CD4-positive, alpha-beta T cell (primary cell): ENCODE measurements at places on chromosomes 7 and 10. TPM values are rescaled to one million over a fixed set of nuclear protein-coding genes. Genes with fewer than 3 reads are reported as not detected.
A peak's percentile ranks its signal among the peaks of the same experiment; 100 is the strongest.

GRCh38 chr10:74290708-74291107, 139.7 kb downstream of the ADK start:
- no peak overlapping the region for H3K4me3 ChIP-seq
- H3K27ac ChIP-seq, result no peak overlapping the region
- no peak for DNase-seq
- H3K36me3 ChIP-seq, result no peaks in the 10 kb centered on the region
- no peaks in the 10 kb centered on the region for H3K27me3 ChIP-seq

The SCART1 gene
- total RNA-seq, result 5.0 TPM

The LANCL2 gene
- 7.1 TPM for total RNA-seq

The CYP3A7 gene
- total RNA-seq, result not detected

- no peak overlapping the region for H3K4me3 ChIP-seq
- H3K4me1 ChIP-seq, result no peaks in the 10 kb centered on the region
- H3K36me3 ChIP-seq, result no peaks in the 10 kb centered on the region
- no peaks in the 10 kb centered on the region for H3K27me3 ChIP-seq
Observed at GRCh38 chr7:82722946-82723345, 279.4 kb upstream of the CACNA2D1 start.

- H3K36me3 ChIP-seq, result no peaks in the 10 kb centered on the region
- H3K27me3 ChIP-seq, result no peaks in the 10 kb centered on the region
- DNase-seq, result no peak
Observed at GRCh38 chr7:105797652-105798051, 78.7 kb downstream of the ATXN7L1 start.

The ITPRID1 gene
- not detected for total RNA-seq

The ANKRD7 gene
- not detected for total RNA-seq

The CAV2 gene
- total RNA-seq, result not detected

The NXPH1 gene
- not detected for total RNA-seq

The GIMAP2 gene
- total RNA-seq, result 65.1 TPM

The IFIT2 gene
- total RNA-seq, result 36.9 TPM

GRCh38 chr7:91043924-91044645, 220.1 kb upstream of the FZD1 start:
- H3K36me3 ChIP-seq, result no peaks in the 10 kb centered on the region
- H3K4me1 ChIP-seq, result no peaks in the 10 kb centered on the region
- H3K27me3 ChIP-seq, result no peaks in the 10 kb centered on the region
- no peak overlapping the region for H3K27ac ChIP-seq

GRCh38 chr10:73639286-73639685, 2.0 kb downstream of the MYOZ1 start:
- H3K4me3 ChIP-seq, result no peak overlapping the region
- peaks cover 11% of the 10 kb centered on the region for H3K4me1 ChIP-seq
- no peaks in the 10 kb centered on the region for H3K36me3 ChIP-seq

The DNA2 gene
- total RNA-seq, result 3.7 TPM

DNA sequence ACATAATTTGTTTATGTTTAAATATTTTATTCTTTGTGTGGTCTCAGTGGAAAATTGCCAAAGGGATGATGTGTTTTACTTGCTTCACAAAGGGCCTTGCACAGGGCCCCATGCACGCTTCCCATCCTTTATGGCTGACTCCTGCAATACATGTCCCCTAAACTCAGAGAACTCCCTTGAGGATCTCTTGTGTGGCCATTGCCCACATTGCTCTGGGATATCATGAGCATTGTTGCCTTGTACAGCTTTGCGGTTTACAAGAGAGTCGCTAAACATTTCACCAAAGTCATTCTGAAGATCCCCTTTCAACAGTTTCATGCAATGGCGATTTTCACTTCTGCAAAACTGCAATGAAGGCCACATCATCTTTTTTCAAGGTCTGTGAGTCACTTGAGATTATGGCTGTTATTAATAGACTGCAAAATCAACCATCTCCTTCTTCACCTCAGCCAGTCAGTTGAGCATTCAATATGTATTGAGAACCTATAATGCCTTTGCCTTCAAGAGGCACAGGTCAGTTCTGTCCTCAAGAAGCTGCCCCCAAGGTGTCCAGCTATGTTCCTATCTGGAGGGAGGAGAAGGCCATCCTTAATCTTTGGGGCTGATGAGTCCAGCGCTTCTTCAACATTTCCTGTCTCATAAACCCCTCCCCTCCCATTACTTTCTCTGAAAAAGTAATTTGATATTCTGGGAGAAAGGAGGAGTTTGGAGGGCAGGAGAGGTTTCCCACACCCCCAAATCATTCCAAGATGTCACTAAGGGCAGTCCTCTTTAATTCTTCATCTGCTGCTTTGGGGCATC, 108.1 kb downstream of the CCDC71L start:
- no peaks in the 10 kb centered on the region for H3K36me3 ChIP-seq
- no peaks in the 10 kb centered on the region for H3K27me3 ChIP-seq

- H3K27me3 ChIP-seq, result no peaks in the 10 kb centered on the region
- H3K36me3 ChIP-seq, result no peaks in the 10 kb centered on the region
- H3K4me3 ChIP-seq, result no peak overlapping the region
- DNase-seq, result no peak
- no peak overlapping the region for H3K27ac ChIP-seq
Observed at GRCh38 chr7:44131173-44132029, 8.1 kb upstream of the POLD2 start.

- no peaks in the 10 kb centered on the region for H3K36me3 ChIP-seq
- no peak overlapping the region for H3K4me3 ChIP-seq
- DNase-seq, result no peak
- H3K4me1 ChIP-seq, result no peaks in the 10 kb centered on the region
- no peaks in the 10 kb centered on the region for H3K27me3 ChIP-seq
- no peak overlapping the region for H3K27ac ChIP-seq
Observed at GRCh38 chr7:18866359-18867036, 250.9 kb downstream of the TWIST1 start.

DNA sequence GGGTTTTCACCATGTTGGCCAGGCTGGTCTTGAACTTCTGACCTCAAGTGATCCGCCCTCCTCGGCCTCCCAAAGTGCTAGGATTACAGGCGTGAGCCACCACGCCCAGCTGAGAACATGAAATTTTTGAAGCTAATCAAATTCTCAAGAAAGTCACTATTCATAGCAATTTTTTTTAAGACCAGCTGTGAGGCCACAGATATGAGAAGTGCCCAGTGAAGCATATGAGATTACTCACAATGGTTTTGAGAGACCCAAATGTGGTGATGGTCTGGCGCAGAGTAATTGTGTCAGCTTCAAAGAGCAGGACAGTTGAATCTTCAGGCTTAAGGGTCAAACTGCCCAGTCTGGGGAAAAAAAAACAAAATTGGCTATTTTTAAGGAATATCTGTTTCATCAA, 16.2 kb downstream of the NCOA4 start:
- H3K27me3 ChIP-seq, result no peaks in the 10 kb centered on the region
- peaks cover 12% of the 10 kb centered on the region for H3K4me1 ChIP-seq
- no peak for DNase-seq
- H3K27ac ChIP-seq, result no peak overlapping the region

The JMJD1C gene
- 399 TPM for total RNA-seq

- H3K36me3 ChIP-seq, result no peaks in the 10 kb centered on the region
- DNase-seq, result peak; percentile 17
- H3K4me3 ChIP-seq, result no peak overlapping the region
Observed at GRCh38 chr10:87860156-87860795, 3.1 kb downstream of the KLLN start.

DNA sequence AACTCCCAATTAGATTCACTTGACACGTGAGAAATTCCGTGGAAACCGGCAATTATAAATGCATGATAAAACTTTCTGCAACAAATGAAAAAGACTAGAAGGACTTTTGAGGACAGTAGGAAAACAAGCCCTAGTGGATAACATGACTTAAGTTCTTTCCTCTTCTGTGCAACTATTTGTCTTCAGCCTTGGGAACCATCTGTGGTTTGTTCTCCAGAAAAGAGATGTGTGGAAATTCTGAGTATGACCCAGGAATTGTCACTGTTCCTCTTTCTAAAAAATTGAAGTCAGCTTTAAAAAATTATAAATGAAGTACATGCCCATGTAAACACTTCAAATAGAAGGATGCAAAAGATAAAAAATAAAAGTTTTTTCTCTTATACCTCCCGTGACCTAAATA, 128.6 kb upstream of the SVIL start:
- no peaks in the 10 kb centered on the region for H3K4me1 ChIP-seq
- DNase-seq, result no peak
- no peaks in the 10 kb centered on the region for H3K27me3 ChIP-seq
- H3K36me3 ChIP-seq, result no peaks in the 10 kb centered on the region
- no peak overlapping the region for H3K27ac ChIP-seq
- H3K4me3 ChIP-seq, result no peak overlapping the region

DNA sequence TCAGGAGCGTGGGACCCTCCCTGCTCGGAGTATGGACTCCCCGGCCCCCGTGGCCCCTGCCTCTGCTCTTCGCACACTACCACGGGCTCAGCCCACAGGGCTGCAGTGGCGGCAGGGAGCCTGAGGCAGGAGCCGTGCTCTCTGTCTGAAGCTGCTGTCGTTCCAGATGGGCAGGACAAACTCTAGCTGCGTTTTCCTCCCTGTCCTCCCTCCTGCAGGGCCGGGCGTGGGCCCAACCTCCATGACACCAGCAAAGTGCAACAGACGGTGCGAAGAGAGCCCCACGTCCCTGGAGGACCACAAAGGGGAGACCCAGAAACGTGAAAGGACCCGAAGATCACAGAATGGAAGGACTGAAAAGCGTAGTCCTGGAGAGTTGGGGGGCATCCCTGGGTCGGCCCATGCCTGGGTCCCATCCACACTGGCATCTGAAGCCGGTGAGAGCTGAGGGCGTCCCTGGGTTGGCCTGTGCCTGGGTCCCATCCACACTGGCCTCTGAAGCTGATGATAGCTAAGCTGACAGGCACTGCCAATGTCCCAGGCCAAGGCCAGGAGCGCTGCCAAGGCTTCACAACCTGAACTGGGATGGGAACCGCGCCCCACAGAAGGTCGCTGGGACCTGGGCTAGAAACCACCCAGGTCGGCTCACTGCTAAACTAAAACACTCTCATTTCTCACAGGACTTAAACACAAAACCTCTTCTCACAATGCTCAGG, 267.0 kb downstream of the MAD1L1 start:
- H3K27me3 ChIP-seq, result no peaks in the 10 kb centered on the region
- no peak for DNase-seq
- peaks cover 3% of the 10 kb centered on the region for H3K36me3 ChIP-seq
- H3K4me1 ChIP-seq, result no peaks in the 10 kb centered on the region
- H3K27ac ChIP-seq, result no peak overlapping the region

The LDB3 gene
- 0.05 TPM for total RNA-seq
